ENCODE measurements at places on chromosomes 7 and 10.

DNA sequence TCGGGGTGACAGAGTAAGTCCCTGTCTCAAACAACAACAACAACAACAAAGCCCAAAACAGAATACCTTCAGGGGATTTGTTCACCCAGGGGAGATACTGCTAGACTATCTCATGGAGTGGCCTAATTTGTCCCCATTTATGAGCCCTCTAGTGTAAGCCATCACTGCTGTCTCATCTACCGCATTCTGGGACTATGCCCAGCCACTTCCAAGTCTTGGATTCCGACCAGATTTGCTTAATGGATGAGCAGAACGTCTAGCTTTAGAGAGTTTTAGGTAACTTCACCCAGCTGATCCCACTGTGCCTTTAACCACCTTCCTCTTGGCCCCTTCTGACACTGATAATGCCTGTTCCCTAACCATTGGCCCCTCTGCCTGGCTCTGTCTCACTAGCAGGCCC is 47.1 kb downstream of the PAPSS2 start:
- peak; percentile 16 for DNase-seq

- DNase-seq: no peak
Measured at GRCh38 chr7:140232957-140233917, 56.5 kb upstream of the KDM7A start.

- DNase-seq: no peak
Measured at GRCh38 chr10:109875151-109875568, 48.2 kb downstream of the XPNPEP1 start.

DNA sequence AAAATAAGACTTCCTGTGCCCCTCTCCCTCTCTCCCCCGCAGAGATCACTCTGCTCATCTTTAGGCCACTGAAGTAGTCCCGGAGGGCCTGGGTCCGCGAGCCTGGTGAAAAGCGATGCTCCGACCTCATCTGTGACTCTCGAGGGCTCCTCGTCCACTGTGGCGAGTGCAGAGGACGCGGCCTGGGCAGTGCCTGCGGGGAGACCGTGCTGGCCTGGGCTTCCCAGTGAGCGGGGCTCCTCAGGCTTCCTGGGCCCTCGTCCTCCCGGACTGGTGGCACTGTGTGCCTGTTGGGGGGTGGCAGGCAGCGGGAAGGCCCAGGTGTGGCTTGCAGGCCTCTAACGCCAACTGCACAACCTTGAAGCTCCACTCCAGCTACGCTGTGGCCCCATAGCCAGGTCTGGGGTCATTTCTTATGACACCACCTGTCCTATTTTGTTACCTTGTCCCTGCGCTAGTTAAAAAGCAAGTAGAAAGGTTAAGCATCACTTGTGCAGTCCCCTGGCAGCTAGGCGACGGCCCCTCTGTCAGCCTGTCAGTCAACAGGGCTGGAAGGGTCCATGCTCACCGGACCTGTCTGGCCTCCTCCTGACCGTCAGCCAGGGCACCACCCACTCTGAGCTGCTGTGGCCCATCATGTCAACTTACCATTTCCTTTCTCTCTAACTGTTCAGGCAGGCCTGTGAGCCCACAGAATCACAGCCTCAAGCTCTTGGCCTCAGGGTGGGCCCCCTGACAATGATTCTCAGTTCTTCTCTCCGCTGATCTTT is 20.5 kb downstream of the MNX1 start:
- DNase-seq: no peak
